ENCODE measurements at places on chromosomes 1 and 21.

- DNase-seq, result no peak
Measured at GRCh38 chr1:32256473-32257226, 5.6 kb downstream of the LCK start.

- no peak for DNase-seq
Measured at GRCh38 chr1:203526130-203526529, 32.2 kb downstream of the OPTC start.

DNA sequence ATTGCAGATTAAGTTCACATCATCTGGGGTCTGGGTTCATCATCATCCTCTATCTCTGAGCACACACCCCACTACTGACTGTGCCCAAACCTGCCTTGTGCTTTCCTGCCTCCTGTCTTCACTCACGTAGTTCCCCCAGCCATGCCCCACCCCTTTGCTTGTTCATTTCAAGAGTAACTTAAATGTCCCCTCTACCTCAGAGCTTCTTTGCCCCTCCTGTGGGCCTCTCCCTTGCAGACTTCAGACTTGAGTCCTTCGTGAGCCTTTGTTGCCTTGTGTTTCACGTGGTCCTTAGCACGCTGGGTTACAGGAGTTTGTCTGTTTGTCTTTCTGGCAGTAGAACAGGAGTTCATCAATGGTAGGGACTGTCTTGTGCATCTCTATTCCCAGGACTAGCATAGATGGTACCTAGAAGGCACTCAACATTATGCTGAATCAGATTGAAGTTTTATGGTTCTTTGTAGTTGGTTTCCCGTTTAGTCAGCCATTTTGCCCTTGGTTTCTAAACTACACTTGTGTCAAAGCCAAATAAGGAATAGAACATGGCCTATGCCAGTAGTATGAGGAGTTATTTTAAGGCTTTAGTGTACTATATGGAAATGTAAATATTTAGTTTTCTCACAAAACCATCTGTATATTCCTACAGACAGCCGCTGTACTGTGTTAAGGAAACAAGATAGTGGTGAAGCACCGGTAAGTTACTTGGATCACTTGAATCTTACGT is 86.2 kb downstream of the TTC3 start:
- DNase-seq, result no peak

- no peak for DNase-seq
Measured at GRCh38 chr1:28249013-28249865, 10.1 kb upstream of the SESN2 start.

DNA sequence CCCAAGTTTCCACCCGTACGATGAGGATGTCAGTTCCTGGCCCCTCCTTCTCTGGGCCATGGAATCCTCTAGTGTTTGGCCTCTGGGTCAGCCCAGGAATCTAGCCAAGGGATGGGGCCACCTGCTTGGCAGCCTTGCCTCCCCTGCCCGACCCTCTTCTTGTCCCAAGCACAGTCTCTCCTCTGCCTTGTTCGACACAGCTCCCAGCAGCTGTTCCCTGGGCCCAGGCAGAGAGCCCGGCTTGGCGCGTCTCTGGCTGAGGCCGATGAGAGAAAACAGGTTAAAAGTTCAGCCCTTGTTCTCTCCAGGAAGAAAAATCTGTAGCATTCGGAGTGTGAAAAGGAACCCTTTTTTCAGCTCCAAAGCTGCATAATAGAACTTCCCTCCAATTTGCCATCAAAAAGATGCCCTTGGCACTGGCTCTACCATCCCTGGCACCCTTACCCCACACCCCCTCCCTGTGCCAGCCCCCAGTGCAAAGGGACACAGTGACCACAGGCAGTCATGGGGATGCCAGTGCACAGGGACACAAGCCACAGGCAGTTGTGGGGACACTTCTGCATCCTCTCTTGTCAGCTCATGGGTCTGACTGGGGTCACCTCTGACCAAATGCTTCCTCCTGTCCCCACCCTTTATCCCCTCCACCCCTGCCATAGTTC is 68.4 kb downstream of the EPHB2 start:
- no peak for DNase-seq

DNA sequence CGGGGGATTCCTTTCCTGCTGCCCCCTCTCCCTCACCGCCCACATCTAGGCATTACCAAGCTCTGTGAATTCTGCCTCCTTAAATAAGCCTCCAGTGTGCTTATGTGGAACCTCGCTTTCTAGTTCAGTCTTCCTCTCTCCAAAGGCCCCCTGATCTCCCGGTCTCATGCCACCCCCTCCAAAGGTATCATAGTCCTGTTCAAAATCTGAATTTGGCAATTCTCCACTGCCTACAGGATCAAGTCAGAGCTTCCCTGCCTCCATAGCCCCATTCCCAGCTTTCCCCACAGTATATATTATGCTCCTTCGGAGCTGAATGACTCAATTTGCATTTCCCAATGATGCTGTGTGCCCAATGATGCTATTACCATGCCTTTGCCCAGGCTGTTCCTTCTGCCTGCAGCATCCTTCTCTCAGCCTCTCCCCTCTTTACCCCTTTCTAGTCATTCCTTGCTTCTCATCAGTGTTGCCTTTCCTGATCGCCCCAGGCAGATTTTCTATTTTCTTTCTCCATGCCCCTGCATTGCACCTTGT is 1.7 kb downstream of the AZIN2 start:
- no peak for DNase-seq

GRCh38 chr1:50982611-50983010 is 12.6 kb downstream of the CDKN2C start:
- no peak for DNase-seq

DNA sequence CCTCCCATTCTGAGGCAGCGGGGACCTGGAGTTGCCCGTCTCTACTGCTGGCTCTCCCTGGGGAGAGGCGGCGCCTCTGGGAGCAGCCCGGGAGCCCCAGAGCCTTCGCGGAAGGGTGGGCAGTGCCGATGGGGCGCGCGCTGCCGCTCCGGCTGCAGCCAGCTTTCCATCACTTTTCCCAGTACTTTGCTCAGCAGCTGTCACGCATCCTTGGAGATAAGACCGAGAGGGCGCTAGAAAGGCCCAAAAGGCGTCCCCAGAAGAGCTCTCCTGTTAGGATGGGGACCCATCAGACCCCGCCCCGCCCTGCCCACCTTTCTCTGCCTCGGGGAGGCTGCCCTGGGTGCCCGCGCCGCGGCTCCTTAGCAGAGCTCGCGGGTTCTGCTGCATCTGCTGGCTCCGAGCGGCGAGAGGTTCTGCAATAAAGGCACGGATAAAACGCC is 534 bp downstream of the KCNH1 start:
- DNase-seq, result no peak

GRCh38 chr1:29643281-29643680 is 407.0 kb downstream of the PTPRU start:
- DNase-seq, result no peak

- DNase-seq, result no peak
Measured at GRCh38 chr1:212473729-212474128, 41.0 kb downstream of the NENF start.

GRCh38 chr1:207825719-207826556 is 74.1 kb downstream of the CD46 start:
- peak; percentile 64 for DNase-seq

DNA sequence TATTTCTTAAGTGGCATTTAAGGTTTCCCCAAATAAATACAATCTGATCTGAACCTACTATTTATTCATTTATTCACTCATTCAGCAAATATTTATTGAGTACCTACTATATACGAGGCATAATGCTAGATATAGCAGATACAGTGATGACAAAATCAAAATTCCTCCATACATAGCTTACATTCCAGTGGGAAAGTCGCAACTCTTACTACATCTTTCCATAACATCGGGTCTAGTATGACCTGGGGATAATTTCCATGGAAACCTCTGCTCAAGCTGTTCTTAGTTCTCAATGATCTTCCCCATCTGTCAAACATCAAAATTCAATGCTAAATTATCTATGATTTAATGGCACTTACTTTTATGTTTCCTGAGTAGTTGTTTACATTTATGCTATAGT is 70.8 kb upstream of the PRKACB start:
- no peak for DNase-seq

- DNase-seq, result no peak
Measured at GRCh38 chr1:193265716-193266115, 79.3 kb upstream of the B3GALT2 start.

GRCh38 chr1:245999697-246000637 is 507.1 kb downstream of the SMYD3 start:
- no peak for DNase-seq

Data from stimulated activated CD8-positive, alpha-beta memory T cell treated with anti-CD3 and anti-CD28 coated beads, Interleukin-7, amount 100 ng/mL, for 24 hours (primary cell).